Cortex of kidney (tissue), 1 donor: ENCODE measurements at places on chromosomes 2 and 18.

- no peak for DNase-seq
Measured at GRCh38 chr2:204353823-204354222, 191.5 kb upstream of the PARD3B start.

DNA sequence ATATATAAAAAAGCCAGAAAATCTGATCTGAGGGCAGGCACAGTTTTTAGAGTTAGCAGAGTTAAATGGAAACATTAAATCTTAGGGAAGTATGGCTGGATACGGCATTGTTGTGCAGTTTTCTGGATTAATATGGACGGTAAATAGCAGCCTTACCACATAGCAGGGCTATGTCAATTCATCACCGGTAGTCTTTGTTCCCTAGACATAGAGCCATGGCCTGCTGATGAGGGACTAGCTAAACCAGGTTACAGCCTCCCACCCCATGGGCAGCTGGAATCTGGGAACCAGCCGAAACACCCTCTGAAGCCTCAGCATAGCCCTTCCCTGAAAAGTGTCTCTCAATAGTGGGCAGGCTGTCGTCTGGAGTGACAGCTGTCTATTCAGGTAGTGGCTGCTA lies 32.4 kb downstream of the CDCA7 start:
- DNase-seq: no peak

GRCh38 chr2:197677483-197677882 lies 2.1 kb upstream of the RFTN2 start:
- no peak for DNase-seq

DNA sequence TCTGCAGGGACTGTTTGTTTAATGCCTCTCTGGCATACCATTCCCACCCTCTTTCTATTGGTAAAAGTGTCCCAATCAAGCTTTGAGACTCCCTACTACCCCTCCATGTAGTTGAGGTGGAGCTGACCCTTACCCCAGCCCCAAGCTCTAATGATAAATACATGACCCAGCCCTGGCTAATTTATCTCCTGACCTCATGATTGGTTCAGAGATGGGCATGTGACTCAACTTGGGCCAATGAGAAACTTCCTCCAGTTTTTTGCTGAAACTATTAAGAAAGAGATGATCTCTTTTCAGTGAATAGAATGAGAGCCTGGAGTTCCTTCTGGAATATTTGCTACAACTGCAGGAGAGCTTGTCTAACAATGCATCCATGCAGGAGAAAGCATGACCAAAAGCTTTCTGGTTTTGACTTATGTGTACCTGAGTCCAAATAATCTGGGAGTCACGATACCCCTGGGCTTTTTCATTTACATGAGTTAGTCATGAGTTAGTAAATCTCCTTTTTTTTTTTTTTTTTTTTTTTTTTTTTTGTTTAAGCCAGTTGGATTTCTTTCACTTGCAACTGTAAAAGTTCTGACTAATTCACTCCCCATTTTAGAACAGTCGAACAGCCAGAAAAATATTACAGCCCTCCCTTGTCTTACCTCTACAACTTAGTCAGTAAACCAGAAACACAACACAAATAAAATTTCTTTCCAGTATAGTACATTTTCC lies 66.5 kb upstream of the TLK1 start:
- no peak for DNase-seq

DNA sequence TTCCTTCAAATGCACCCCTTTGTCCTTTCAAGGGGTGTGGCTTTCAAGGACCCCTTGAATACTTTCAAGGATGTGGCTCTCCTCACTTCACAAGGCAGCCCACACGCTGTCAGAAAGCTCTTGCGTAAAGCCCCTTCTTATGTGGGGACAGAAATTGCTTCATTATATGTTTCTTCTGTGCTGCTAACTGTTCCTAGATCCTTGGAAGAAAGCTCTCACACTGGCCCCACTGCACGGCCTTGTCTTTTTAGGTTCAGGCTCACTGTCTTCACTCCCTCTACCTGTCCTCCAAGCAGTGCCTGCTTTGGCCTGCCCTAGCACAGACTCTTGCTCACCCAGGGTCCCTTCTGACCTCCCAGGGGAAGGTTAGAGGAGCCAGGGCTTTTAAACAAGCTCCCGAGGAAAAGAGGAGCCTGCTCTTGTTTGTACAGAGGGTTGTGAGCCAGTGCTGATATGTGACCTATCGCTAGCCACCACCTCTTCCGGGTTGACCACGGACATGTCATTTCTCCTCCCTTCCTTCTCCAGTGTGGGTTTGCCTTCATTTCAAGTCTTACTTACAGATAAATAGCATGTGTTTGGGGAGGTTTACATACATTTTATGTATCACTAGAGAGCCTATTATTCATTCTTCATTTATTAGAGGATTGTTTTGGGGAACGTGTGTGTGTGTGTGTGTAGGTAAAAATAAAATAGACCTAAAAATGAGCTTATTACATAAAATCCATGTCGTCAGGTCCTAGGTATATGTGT lies 94.7 kb downstream of the RTN4 start:
- DNase-seq: no peak

DNA sequence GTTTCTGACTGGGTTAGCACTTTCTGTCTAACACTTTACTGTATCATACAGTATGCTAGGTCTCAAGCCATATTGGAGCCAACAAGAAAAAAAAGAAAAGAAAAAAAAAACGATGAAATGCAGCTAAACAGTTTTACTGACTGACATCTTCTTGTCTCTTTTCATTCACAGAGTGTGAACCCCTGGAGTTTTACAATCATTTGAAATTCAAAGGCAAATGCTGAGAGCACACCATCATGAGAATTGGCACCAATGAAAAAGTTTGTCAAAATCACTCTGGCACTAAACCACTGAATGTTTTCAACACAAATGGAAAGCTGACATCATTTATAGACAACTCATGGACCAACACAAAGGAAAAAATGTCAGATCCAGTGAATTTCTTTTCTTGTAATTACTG lies 513.3 kb downstream of the LRRTM4 start:
- DNase-seq: no peak

DNA sequence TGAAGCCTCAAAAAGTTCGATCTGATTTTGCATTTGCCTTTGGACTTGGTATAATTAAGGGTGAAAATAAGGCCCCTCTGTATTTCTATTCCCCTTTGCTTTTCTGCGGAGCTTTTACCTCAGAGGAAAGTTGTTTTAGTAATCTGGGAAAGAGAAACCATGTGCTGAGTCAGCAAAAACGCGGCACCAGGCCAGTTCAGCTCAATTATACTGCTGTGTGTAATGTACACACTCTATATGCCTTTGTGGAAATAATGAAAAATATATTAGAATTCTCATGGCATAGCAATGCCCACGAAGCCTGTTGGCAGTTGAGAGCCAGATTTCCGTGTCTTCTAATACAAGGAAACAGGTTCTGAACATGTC lies 161.9 kb upstream of the SIX2 start:
- no peak for DNase-seq

DNA sequence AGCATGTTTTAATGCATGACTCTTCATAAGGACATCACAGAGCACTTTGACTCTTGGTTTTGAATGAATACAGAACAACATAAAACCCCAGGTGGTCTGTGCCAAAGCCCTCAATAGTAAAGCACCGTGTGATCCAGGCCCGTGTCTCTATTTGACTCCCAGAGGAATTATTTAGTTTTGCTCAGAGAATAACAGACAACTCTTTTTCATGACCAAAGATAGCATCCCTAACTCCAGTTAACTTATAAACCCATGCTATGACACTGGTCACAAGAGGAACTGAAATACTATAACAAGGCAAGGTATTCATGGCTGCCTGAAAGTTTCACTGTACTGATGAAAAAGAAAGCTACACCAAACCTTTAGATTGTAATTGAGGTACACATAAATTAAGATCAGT lies 128.4 kb downstream of the IKZF2 start:
- no peak for DNase-seq

- DNase-seq: no peak
Measured at GRCh38 chr2:114550895-114551793, 108.7 kb downstream of the DPP10 start.

DNA sequence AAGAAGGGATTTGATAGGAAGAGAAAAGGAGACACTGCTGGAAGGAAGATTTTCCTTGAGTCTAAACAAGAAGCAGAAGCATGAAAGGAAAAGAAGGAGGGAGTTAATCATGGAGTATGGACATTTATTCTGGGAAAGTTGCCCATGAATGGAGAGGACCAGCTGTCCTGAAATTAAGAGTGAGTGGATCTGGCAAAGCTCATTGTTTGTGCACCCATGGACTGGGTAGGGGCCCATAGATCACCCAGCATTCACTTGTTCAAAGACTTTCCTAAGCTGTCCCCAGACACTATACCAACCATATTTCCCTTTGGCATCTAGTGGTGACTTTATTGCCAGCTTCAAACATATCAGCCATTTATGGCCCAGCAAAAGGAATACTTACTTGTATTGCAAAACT lies 422.7 kb downstream of the FBXO15 start:
- no peak for DNase-seq

GRCh38 chr2:237704501-237705434 lies 77.4 kb downstream of the LRRFIP1 start:
- DNase-seq: no peak

DNA sequence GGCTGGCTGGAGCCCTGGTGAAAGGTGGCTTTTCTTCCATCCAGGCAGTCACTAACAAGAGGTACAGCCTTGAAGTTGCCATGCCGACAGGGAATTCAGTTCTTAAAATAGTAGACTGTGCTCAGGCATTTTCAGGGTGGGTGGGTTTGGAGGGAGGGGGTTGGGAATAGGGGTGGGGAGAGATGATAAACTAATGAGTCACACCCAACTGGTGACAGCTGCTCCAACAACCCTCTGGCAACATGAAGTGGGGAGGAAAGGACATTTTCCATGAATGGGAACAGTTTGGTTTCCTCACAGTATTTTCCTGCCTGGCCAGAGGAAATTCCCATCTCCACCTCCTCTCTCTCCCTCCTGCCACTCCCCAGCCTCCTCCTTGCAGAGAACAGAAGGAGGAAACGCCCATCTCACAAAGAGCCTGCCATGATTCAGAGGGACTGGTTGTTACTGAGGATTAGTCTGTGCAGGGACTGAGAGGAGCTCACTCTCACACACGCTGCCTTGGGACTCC lies 113.0 kb upstream of the SLC1A4 start:
- DNase-seq: no peak

- DNase-seq: no peak
Measured at GRCh38 chr2:34403512-34403911, 804.4 kb upstream of the FAM98A start.

GRCh38 chr18:6781796-6782195 lies 52.3 kb downstream of the ARHGAP28 start:
- no peak for DNase-seq

- no peak for DNase-seq
Measured at GRCh38 chr18:34977838-34978532, 63.2 kb upstream of the MAPRE2 start.

- DNase-seq: no peak
Measured at GRCh38 chr2:174328961-174329715, 5.6 kb upstream of the SP9 start.

- no peak for DNase-seq
Measured at GRCh38 chr18:1481577-1481976, 576.9 kb downstream of the ADCYAP1 start.

DNA sequence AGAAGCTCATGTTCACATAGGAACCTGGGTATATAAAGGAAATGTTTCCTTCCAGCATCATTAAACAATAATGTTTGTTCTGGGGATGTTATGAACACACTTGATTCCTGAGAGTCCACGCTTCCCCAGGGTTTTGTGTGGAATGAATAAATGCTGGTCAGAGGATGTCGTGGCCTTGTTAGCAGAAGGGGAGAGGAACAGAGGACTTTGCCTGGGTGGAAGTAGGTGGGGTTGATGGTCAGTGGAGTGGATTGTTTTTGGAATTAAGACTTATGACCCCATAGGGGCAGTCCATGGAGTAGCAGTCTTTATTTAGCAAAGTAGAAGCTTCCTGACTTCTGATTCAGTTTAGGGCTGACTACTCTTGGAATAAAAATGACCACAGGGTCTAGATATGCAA lies 139.6 kb downstream of the MYO1B start:
- no peak for DNase-seq

GRCh38 chr18:69494841-69495240 lies 94.2 kb downstream of the DOK6 start:
- DNase-seq: no peak

DNA sequence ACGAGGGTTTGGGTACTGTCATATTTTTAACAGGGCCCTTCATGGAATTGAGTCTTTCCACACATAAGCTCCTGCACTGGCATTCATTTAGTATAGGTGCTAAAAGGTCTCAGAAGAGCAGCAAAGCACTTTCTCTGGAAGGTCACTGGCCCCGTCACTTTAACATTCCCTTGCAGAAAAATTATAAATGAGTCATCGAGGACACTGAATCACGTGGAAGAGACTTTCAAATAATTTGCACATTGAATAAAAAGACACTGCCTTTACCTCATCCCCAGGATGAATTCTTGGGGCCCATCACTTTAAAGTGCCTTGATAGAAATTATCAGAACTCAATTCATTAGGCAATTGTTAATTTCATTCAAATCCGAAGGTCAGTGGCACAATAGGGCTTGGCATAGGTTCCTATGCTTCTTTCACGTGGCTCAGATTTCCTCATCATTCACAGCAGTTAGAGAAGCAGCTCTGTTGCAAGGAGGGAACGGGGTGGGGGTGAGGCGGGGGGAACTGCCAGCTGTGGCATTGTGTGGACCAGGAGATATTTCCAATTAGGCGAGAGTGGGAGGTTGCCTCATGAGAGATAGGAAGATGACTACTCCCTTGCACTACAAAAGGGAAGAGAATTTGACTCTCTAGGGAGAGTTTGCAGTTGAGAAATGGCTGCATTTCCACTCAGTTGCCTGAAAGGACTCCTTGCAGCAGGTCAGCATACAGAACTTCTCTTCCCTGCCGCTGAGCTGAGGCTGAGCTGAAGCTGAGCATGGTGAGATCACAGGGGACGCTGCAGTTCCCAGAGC lies 86.3 kb upstream of the NPAS2 start:
- DNase-seq: no peak

GRCh38 chr2:1567556-1568344 lies 154.5 kb downstream of the TPO start:
- no peak for DNase-seq

GRCh38 chr2:206693399-206694137 lies 24.6 kb downstream of the DYTN start:
- no peak for DNase-seq

DNA sequence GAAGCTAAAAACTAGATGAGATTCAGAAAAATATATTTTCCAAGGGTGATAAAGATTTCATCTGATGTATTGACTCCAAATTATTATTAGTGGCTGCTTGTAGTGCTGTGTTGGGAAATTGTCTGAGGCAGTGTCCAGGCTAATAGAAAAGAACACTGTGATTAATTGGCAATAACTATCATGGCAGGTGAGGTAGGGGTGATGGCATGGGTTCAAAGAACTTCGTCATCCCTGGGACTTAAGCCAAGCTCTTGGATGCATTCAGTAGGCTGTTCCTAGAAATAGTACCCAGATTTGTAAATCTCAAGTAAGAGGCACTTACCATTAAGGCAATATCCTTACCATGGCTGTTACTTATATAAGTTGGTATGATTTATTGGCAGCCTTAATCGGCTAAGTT lies 13.2 kb upstream of the RAPGEF4 start:
- no peak for DNase-seq
